NCI-H1694 (cell line): ENCODE measurements at places on chromosomes 5 and 9.
A peak's percentile ranks its signal among the peaks of the same experiment; 100 is the strongest.

DNA sequence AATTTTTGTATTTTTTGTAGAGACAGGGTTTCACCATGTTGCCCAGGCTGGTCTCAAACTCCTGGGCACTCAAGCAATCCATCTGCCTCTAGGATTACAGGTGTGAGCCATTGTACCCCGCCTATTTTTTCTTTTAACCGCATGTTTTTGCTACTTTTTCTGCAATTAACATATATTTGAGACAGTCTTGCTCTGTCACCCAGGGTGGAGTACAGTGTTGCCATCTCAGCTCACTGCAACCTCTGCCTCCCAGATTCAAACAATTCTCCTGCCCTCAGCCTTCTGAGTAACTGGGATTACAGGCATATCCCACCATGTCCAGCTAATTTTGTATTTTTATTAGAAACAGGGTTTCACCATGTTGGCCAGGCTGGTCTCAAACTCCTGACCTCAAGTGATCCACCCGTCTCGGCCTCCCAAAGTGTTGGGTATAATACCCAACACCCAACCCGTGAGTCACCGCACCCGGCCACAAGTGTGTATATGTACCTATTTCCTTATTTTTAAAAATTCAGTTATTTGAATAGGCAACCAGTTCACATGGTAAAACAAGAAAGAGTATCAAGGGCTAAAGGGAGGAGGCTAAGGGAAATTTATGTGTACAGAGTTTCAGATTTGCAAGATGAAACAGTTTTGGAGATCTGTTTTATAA lies 13.3 kb downstream of the PHAX start:
- no peak for DNase-seq

DNA sequence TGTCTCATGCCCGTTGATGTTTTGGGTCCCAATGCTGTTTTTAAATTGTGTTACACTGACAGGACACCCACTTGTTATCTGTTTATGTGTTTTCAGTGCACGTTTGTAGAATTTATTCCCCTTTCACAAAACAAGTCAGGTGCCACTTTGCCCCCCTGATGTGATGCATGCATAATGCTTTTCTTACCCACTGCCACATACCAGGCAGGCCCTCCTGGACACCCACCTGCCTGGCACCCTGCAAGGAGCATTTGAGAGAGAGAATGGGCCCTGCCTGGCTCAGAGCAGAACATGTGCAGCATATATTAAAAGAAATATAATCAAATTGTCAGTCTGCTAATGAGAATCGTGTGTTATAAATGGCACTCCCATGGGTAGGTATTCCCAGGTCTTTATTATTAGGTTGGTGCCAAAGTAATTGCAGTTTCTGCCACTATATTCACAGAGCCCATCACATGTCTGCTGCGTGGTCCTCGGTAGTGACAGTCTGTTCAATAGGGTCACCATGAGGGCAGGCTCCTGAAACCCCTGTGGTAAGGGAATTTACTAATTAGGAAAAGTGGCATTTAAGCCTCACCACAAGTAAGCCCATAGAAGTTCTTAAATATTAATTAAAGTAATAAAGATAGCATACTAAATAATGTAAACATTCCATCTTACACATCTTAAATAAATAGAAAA lies 52.2 kb upstream of the CKMT2 start:
- DNase-seq: no peak

- peak; percentile 50 for DNase-seq
These were observed 500.0 kb downstream of the DIRAS2 start for GRCh38 chr9:90142580-90142979.

- no peak for DNase-seq
These were observed 32.4 kb upstream of the IL33 start for GRCh38 chr9:6183227-6183551.

DNA sequence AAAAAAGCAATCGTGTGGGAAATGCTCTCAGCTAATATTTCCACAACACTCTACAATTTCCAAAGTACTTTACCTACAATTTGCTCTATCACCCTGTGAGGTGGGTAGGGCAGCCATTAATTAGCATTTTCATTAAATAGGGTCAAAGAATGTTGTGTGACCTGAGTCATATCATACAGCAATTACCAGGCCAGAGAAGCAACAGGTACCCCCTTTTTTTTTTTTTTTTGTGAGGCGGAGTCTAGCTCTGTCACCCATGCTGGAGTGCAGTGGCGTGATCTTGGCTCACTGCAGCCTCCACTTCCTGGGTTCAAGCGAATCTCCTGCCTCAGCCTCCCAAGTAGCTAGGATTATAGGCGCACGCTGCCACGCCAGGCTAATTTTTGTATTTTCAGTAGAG lies 108.8 kb upstream of the RETREG1 start:
- no peak for DNase-seq

- no peak for DNase-seq
These were observed 30.2 kb downstream of the GOLGA2 start for GRCh38 chr9:128245421-128246151.

DNA sequence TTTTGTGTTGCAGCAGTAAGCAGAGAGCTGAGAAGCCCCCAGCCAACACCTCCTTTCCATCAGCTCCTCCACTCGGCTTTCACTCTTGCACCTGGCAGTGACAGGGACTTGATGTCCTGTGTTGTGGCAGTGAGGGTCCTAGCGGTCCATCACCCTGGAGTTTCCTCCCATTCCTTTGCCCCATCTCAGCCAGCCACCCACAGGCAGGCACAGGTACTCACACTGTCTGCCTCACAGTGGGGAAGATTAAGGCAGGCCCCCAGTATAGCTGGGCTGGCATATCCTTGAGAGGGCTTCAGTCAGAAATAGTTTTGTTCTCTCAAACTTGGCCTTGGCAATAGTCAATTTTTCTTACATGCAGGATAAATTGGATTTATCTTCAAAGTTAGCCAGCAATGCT lies 362.7 kb downstream of the GADD45G start:
- DNase-seq: no peak

GRCh38 chr9:99964336-99964735 lies 57.9 kb downstream of the STX17 start:
- DNase-seq: no peak

GRCh38 chr9:124218987-124219461 lies 38.7 kb upstream of the NEK6 start:
- no peak for DNase-seq

- DNase-seq: peak; percentile 43
These were observed 58.3 kb upstream of the CPEB4 start for GRCh38 chr5:173829826-173830225.

DNA sequence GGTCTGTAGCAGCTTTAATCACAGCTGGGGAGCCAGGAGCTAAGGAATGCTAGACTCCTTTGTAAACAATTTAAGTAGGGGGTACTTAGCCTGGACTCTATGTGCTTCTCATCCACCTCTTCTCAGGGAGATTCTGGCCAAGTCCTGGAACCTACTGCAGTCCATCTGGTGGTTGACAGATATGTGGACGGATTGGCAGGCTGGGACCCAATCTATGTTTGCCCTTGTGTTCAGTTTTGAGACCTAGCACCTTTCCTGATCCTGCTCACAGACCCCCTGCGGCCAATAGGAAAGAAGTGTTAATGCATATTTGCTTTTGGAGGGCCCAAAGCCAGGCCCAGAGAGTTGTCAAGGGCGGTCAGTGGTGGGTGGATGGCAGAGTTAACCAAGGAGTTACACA lies 6.4 kb downstream of the SLC22A5 start:
- no peak for DNase-seq

- no peak for DNase-seq
These were observed 217.5 kb upstream of the SH3GL2 start for GRCh38 chr9:17361378-17361777.

DNA sequence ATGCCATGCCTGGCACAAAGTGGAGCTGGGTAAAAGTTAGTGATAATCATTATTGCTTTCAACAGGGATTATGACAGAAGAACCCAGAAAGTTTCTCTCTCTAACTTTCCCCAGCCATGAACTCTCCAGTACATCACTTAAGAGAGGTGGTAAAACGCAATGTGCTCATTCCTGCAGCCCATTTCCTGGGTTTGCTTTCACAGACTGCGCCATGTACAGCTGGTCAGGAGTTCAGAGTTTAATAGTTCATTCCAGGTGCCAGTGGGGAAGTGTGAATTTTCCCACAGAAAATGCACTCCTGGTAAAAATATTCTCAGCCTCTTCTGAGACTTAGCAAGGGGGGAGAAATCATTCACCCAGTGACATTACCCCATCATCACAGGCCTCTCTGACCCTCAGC lies 35.5 kb downstream of the ADAM19 start:
- no peak for DNase-seq

DNA sequence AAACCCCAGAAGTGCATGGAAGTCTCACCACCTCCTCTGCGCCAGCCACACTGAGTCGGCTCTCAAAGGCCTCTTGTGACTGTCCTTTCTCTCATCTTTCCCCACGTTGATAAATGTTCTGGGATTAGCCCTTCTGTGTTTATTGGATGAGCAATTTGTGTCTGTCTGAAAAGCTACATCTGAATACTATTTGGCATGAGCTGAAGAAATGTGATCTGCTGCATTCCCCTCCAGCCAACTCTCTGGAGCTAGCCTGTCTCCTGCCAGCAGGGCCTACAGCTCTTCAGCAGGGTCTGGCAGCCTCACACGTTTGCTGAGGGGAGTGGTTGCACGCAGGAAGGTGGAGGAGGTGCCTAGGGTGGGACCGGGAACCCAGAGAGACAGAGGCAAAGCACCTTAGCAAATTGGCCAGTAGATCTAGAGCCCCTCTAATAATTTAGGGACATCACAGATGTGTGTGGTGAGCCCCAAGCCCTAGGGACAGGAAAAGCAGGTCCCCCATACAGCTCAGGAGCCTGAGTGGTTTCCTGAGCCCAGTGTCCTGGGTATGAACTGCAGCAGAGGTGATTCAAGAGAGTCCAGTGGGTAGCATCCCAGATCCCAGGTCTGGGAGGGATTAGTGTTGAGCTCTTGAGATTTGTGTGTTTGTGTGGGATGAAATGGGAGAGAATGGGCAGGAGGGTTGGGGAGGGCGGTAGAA lies 20.5 kb upstream of the B4GALT1 start:
- peak; percentile 79 for DNase-seq

GRCh38 chr5:113487781-113488644 lies at the start of gene MCC:
Gene MCC, minus strand, starts transcription at chr5:113488453.
- DNase-seq: peak; percentile 51

DNA sequence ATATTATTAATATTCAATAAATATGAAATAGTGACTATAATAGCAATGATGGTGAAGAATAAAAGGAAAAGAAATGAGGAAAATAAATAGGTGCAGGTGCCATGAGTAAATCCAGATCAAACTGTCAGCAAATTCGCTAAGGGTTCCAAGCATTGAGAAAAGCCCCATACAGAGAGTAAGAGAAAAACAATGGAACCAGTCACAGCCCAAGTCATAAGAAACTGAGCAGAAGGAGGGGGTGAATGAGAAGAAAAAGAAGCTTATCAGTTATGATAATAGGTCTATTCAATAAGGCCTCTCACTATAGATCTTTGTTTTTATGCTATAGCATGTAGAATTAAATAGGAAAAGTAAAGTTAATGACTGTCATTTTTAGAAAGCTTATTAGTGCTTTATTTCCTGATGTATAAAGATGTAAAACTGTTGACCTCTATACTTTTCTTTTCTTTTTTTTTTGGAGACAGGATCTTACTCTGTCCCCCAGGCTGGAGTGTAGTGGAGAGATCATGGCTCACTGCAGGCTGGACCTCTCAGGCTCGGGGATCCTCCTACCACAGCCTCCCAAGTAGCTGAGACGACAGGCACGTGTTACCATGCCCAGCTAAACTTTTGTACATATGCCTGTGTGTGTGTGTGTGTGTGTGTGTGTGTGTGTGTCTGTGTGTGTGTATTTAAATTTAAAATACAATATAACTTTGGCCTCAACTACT lies 72.4 kb downstream of the FYB1 start:
- no peak for DNase-seq

DNA sequence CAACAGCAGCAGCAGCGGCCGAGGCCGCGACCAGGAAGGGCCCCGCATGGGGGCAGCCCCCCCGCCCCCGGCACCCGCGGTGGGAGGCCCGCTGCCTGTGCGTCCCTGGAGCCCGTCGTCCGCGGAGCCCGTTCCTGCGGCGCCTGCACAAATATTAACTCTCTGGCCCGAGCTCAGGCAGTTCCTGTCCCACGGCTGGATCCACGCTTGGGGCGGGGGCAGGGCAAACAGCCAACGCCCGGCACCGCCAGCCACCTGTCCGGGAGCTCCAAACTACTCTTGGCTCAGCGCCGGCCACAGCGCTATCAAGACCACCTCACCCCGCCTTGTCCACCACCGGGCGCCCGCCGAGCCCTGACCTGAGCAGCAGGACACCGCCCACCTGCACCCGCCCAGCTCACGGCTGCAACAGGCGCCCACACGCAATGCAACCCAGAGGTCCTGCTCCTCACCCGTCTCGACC lies at the start of gene LRRC26:
TSS of gene LRRC26 (minus strand) at position 156 of the 463 bp plus-strand sequence. CDS start at position 48, 108 bp downstream.
- no peak for DNase-seq

- peak; percentile 77 for DNase-seq
These were observed 65.9 kb downstream of the DMRTA1 start for GRCh38 chr9:22512495-22512894.

DNA sequence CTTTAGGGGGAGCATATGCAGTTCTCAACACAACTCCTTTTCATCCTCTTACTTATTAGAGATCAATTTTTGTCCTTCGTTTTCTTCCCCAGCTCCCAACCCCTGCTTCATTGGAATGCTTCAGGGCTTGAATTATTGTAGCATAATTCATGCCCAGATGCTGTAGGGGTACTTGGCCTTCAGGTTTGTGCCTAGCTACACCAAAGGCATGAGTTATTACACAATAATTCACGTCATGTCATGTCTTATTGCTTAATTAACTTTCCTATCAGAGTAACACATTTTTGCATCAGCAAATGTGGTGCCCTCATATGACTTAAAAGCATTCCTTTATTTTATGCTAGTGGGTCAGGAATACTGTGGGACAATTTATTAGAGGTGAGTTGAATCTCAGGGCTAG lies 507.2 kb downstream of the NFIB start:
- DNase-seq: no peak

GRCh38 chr5:17232405-17232804 lies 15.0 kb downstream of the BASP1 start:
- no peak for DNase-seq

DNA sequence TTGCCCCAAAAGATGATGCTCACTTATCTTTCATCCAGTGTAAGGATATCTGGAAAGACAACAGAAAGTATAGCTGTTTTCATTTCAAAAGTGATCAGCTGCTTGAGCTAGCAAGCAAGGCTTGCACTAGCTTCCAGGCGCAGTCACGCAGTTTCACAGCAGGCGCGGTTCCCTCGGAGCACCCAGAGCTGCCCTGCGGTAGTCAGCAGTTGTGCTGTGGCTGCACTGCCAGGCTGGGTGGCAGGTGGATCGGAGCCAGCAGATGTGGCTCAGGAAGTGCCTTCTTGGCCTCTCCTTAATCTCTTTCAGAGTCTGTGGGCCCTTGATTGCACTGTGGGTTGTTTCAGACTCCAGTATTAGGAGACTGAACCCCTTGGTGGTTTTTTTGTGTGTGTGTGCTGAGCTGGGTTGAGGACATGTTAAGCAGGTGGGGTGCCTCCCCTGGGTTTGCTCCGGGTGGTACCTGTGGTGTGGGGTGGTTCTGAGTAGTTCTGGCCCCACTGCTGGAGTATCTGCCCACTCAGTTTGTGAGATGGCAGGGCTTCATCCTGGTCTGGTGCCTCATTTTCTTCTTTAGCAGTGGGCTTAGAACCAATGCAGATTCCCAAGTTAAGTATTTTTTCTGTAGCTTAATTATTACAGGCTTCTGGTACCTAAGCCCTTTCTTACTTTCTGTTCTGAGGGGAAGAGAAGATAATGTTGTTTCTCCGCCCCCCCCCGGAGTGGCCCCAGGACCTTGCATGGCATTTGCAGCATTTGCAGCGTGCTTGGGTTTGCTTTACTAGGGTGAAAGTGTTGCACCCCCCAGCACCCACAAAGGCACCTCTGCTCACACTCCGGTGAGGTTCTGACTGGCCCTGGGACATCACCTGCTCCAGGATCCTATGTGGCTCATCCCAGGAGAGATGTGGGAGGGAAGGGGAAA lies 16.4 kb downstream of the TENT4A start:
- no peak for DNase-seq
